Amniotic stem cell (primary cell): ENCODE measurements at places on chromosomes 3 and 15.

DNA sequence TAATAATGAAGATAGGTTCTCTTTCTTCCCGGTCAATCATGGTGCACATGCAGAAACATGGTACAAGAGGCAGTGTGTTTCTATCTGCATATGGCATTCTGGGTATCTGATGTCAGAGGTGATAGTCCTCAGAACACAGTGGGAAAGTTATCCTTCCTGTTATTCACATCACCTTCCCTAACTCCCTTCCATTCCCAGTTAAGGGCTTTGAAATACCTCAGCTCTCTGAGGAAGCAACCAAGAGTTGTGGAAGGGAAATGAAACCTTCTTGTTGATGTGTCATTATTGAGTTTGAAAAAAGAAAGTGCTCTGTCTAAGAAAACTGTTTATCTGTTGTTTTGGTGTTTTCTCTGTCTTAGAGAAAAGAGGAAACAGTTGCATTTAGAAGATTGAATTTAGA lies 21.9 kb upstream of the P2RY13 start:
- no peak for DNase-seq

DNA sequence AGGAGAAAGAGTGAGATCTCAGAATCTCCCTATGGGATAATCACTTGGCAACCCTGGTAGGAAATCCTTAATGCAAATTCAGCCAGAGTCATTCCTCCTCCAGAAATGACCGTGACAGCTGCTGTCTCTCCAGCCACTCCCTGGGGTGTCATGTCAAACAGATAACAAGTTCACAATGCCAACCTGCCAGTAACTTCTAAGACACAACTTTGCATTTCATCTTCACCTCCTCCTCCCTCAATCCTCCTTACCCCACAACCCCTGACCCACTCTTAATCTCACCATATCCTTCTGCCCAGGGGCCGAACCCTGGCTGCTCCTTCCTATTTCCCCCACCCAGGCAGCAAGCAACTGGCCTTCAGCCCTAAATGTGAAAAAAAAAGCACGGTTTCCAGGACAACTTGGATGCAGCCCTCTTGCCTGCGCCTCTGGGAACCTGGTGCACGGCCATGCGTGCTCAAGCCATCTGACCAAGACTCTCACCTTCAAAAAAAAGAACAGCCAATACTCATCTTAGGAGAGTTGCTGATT lies 166.0 kb downstream of the NTRK3 start:
- no peak for DNase-seq

- DNase-seq, result no peak
Observed at GRCh38 chr3:195907934-195908693, at the start of gene TNK2. Gene TNK2 (minus strand): TSS chr3:195908551. CDS start chr3:195888588, 19,963 bp downstream.

DNA sequence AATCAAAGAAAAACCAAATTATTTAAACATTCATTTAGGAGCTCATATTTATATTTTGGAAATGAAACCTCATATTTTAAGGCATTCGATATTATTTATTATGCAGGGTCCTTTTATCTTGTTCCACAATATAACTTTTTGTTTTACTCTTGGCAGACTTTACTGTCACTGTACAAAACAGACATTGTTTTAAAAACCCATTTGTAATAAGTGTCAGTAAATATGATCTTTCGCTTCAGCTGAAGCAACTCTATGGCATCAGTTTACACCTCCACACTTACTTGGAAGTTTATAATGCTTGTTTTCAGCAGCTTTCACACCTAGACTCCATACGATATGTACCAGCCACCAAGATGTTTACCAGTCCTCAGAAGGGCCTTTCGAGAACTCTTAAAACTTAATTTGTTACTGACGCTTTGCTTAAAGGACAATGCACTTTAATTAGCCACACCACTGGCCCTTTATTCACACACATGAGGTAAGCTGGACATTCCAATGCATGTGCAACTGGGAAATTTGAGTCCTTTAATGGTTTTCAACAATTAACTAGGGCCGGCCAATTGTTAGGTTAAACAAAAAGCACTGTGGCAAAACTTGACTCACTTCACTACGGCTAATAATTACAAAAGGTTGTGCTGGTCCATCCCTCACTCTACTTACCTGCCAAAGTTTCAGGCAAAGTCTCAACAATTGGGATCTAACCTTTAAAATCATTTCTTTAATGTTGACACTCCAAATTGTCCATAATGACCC lies 16.7 kb downstream of the WWTR1 start:
- DNase-seq, result no peak

DNA sequence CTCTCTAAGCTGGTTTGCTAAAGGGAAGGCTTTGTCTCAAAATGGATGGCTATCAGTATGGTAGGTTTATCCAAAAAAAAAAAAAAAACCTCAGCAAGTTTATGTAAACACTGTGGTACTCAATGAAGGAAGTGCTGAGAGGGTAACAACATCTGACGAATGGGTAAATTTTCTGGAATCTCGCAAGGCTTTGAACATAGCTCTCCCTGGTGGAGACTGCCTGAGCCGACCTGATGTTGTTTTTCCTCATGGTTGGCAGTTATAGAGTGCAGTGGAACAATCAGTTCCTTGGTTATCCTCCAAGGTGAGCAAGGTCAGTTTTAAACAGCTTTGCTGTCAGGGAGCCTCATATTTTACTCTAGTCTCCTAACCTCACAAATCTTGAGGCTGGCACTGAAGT lies 94.6 kb downstream of the ZPLD1 start:
- no peak for DNase-seq

DNA sequence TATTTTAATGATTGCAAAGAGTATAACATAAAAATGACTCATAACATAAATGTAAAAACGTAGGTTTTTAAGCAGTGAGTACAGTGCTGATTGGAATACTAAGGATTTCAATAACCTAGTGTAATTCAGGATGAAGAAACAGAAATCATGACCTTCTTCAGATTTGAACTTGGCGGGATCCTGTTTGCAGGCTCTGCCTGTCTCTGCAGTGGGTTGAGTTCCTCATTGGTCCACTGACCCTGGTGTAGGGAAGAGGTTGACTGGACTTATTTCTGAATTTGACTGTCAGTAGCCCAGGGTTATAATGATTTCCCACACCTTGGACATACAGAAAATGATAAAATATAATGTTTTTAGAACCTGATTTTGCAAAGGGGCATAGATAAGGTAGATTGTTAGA lies 171.7 kb downstream of the FNDC3B start:
- no peak for DNase-seq

DNA sequence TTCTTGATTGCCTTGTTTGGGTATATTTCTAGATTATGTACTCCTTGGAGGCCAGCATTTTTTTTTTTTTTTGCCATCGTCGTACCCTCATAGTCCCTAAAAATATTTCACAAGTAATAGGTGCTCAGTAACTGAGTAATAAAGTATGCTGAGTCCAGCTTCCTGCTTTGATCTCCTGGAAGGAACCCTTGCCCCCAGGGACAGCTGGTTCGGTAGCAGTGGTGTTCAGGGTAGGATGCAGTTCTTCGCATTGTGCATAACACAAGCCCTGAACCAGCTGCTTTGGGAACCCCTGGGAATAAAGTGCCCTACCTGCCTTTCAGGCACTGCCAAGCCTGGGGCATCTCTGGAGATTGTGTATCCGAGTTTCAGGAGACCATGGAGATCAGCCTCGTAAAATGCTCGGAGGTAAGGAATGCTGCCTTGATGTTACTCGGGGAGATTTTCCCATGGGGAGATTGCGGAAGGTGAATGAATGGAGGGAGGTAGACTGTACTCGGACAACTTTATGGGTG lies 7.6 kb downstream of the MYZAP start:
- DNase-seq, result no peak
